Activated CD4-positive, alpha-beta memory T cell treated with anti-CD3 and anti-CD28 coated beads for 36 hours (primary cell): ENCODE measurements at places on chromosomes 4 and X. TPM values are rescaled to one million over a fixed set of nuclear protein-coding genes. Genes with fewer than 3 reads are reported as not detected.

GRCh38 chr4:73684097-73684496 is 56.3 kb upstream of the CXCL8 start:
- no peak overlapping the region for H3K27ac ChIP-seq
- H3K4me3 ChIP-seq, result no peak overlapping the region
- H3K4me1 ChIP-seq, result no peaks in the 10 kb centered on the region
- H3K27me3 ChIP-seq, result no peaks in the 10 kb centered on the region
- no peaks in the 10 kb centered on the region for H3K36me3 ChIP-seq

Gene BEX1
- total RNA-seq, result 0.48 TPM

Gene TRIM2
- total RNA-seq, result 2.9 TPM

Gene MAGEB1
- total RNA-seq, result not detected

DNA sequence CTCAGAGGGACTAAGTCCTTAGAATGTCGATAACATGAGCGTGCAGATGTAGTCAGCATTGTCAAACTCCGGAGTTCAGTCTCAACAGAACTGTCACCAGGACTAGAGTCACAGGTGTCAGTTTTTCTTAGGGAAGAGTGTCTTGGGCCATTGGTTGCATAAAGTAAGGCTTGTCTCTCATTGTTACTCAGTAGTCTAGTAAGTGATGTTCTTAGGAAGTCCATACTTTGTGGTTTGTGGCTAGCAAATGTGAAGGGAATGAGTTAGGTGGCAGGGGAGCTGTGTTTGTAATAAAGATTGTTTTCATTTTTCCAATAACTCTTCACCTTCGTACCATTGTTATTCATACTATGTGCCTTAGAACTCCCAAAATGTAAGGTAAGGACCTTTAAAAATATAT is 119.6 kb downstream of the AFF2 start:
- no peak overlapping the region for H3K4me3 ChIP-seq
- no peak overlapping the region for H3K27ac ChIP-seq
- DNase-seq, result no peak
- H3K36me3 ChIP-seq, result no peaks in the 10 kb centered on the region
- no peaks in the 10 kb centered on the region for H3K27me3 ChIP-seq

DNA sequence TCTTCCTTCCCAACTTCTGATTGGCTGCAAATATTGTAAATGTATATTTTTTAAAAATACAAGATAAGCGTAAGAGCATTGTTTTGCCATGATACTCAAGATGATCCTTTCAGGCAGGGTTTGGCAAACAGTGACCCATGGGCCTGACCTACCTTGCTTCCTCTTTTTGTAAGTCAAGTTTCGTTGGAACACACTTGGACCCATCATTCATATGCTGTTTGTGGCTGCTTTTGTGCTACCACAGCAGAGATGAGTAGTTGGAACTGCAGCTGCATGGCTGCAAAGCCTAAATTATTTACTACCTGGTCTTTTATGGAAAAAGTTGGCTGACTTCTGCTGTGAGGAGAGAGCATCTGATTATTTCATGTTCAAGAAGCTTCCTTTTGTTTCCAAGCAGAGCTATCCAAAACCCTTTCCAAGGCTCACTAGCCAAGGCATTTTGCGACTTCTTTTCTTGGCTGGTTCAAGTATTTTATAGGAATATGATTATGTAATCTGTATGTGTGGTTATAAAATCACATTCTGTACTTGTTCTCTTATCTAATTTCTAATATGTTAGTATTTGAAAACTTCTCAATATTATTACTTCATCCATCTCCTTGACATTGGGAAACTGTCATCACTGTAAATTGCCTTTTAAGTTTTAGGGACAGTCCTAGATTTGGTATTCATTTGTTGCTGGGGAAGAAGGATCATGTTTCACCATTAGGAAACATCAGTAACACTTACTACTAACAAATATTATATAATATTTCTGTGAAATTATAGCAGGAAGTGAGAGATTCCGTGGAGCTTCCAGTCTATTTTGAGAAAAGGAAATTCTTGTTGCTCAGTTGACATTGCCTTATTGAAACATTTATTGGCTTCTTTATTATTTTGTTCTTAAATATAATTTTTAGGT is 109.2 kb downstream of the ARHGAP10 start:
- peaks cover 1% of the 10 kb centered on the region for H3K36me3 ChIP-seq
- no peak for DNase-seq
- H3K27ac ChIP-seq, result no peak overlapping the region
- peaks cover 15% of the 10 kb centered on the region for H3K4me1 ChIP-seq
- no peak overlapping the region for H3K4me3 ChIP-seq
